Retina (tissue), 1 donor: ENCODE measurements at places on chromosomes 2 and 18.

- DNase-seq = no peak
Observed at GRCh38 chr2:162074928-162075688, 1.1 kb upstream of the DPP4 start.

GRCh38 chr2:78701546-78701945 is 324.0 kb upstream of the REG3G start:
- no peak for DNase-seq

- DNase-seq = peak; percentile 86
Observed at GRCh38 chr2:27095745-27096651, 9.4 kb downstream of the KHK start.

- DNase-seq = peak; percentile 9
Observed at GRCh38 chr2:156399224-156399949, 36.8 kb upstream of the GPD2 start.

GRCh38 chr2:12704378-12704777 is 12.4 kb upstream of the TRIB2 start:
- no peak for DNase-seq

DNA sequence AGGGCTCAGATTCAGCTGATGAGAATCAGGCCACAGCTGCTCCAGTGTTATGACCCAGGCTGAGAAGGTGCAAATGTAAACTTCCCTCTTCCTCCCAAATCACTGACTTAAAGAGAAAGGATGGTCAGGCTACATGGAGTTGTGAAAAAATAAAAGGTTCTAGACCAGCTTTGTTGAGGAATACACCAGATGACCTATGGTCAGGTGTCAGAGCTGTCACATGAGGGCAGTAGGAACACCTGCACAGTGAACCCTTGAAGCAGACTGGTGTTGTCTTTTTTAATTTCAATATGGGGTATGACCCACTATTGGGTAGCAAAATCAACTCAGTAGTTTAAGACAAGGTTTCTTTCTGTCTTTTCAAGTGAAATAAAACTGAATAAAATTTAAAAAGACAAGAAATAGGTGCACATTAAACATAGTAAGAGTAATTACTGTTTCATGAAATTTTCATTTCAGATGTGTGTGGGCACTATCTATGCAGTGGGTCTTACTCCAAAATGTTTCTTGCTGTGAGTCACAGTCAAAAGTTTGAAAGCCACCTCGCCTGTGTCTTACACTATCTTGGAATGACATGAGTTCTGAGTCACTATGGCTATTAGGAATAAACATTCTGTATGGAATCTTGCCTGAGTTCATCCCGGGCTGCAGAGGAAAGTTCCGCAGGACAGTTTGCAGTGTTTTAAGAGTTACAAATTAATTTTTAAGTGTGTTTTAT is 83.6 kb downstream of the ACVR1 start:
- no peak for DNase-seq

GRCh38 chr2:137930146-137930545 is 34.1 kb upstream of the HNMT start:
- no peak for DNase-seq

DNA sequence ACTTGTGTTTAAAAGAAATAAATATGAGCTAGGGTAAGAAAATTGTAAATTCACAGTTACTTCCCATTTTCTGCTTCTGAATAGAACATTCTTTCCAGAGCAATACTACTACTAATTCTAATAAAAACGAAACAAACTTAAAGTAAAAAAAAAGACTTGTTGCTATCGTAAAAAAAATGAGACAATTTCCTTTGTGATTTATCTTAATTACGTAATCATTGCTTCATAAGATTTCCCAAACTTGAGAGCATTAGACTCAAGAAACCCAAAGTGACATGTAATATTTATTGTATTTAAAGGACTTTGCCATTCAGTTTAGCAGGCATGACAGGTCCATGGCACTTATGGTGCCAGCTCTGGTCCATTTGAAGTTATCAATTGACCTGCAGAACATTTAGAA is 153.8 kb downstream of the AQP4 start:
- DNase-seq = no peak

DNA sequence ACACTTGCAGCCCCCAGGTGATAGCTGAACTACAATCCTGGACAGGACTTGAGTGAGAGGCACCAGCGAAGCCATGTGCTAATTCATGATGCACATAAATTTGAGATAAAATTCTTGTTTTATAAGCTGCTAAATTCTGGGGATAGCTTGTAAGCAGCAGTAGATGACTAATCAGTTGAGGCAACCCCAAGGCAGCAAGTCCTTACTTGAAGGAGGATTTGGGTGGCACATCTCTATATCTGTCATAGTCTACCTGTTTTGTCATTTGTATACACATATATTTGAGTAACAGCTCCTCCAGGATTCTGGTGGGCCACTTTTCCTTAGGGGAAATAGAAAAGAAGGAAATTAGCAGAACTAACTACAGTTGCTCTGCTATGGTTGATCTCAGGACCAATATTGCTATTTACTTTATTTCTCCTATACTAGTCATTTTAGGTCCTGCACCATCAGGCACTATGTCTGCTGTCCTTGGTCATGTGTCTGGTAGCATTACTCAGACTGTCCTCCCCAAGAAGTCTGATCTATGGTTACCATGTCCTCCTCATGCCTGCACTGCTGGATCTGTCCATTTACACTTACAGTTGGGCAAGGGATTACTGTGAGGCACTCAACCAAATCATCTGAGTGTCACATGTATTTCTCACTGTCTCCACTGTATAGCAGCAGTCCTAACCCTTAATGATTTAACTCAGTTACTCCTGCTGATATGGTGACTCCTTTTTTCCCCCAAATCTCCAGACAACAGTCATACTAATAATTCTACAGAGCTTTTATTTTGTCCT is 436.0 kb upstream of the CWC22 start:
- DNase-seq = no peak

DNA sequence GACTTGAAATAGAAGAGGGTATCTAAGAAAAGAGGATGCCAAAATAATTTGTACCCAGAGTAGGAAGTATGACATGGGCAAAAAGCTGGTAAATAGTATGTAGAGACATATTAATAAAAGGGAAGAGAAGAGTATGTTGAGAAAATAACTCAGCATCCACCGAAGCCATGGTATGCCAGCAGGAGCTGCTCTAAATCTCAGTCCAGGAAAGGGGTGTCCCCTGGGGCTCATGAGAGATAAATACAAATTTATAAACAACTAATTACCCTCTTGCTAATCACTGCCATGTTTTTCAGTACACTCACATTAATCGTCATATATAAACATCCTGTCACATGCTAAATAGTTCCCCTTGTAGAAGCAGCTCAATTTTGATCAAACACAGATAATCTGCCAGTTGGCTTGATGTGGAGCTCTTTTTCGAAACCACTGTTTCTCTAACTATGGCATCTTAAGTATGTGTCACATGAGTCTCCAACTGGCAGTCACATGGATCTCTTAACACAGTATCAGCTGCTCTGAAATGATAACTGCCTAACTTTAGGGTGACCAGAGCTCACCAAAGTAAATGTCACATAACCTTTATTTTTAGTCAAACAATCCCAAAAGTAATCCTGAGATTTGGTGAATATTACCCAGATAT is 31.9 kb downstream of the EXOC6B start:
- no peak for DNase-seq

DNA sequence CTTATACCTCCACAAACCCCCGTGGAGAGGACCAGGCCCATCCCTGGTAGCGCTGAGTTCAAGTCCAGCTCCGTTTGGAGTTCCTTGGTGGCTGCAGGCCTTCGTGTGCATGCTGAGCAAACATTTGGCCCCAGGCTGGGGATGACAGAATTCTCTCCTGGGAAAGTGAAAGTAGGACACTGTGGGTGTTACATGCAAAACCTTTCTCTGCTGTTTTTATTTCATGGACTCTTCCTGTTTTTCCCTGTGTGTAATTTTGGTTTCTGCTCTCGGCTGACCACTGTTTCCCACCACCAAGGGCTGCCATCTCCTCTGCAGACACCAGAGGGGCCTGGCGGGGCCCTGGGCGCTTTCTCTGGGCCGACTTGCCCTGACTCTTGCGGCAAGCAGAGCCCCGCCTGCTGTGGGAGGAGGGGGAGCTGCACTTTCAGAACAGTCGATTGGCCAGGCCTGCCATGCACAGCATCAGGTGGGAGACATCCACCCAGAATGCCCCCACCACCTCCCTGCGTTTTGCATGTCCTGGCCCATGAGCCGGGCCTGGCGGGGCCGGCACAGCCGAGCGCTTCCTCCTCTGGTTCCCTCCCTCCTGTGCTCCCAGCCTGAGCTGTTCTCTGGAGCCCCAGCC is 102.4 kb downstream of the CABLES1 start:
- no peak for DNase-seq

- peak; percentile 43 for DNase-seq
Observed at GRCh38 chr2:225282858-225283710, 116.4 kb upstream of the NYAP2 start.

GRCh38 chr2:226906163-226906693 is 70.4 kb downstream of the RHBDD1 start:
- no peak for DNase-seq

DNA sequence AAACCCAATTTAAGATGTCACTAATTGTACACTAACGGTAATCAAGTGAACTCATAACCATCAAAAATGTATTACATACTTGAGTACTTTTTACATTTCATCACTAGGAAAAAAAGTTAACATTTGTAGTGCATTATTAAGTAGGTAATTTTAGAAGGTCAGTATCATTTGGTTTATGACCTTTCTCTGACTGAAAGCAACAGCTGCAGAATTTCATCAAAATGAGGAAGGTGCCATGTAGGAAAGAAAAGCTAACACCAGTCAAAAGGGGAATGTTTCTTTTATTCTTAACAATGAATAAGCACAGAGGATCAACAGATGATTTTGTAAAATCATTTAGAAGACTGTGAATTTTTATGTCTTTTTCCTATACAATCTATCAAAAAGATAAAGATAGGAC is 79.0 kb downstream of the PIGN start:
- DNase-seq = no peak

DNA sequence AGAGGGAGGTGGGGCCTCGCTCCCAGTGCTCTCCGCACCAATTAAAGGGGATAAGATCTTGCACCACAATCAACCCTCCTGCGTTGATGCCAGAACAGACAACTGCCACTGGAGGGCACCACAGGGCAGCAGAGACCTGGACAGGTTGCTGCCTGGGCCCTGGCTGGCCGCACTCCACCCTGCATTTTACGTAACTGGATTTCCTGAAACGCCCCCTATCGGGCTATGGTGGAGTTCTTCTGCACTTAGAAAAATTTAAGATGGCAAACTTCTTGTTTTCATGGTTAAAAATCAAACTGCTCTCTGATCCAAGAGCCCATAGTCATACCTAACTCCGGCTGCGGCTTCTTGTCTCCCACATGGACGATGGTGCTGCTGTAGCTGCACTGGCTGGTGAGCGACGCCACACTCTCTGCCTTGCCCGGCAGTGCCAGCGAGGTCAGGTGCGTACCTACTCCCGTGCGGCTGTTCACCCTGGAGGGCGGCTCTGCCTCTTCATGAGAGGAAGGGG is 16.8 kb upstream of the HES6 start:
- DNase-seq = peak; percentile 78

- DNase-seq = no peak
Observed at GRCh38 chr2:119288576-119288975, 64.9 kb downstream of the STEAP3 start.

DNA sequence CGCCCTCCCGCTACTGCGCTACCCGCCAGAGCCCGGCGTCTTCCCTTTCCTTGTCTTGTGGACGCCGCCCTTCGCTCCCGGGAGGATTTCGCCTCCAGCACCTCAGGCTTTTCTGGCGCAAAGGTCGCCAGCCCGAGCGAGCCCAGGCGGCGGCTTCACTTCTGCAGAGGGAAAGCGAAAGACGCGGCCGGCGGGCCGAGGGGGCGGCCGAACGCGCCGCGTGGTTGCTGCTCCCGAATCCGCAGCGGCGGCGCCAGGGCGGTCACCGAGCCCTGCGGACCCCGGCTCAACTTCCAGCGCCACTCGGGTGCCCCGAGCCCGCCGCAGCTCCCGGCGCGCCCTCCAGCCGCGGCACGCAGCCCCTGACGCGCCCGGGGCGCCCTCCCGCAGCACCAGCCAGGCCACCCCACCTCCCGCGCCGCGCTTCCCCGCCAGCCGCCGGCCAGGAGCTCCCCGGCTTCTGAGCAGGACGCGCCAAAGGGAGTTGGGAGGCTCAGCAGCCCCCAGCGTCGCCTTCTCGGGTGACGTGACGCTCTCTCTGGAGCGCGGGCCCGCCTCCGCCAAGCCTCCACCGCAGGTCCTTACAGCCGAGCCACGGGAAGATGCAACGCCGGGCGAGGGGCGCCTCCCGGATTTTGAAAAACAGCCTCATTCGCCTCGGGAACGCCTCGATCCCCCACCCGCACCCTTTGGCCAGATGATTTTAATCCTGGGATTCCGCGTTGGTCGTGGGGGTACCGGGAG is 84.9 kb upstream of the EPB41L3 start:
- DNase-seq = no peak

DNA sequence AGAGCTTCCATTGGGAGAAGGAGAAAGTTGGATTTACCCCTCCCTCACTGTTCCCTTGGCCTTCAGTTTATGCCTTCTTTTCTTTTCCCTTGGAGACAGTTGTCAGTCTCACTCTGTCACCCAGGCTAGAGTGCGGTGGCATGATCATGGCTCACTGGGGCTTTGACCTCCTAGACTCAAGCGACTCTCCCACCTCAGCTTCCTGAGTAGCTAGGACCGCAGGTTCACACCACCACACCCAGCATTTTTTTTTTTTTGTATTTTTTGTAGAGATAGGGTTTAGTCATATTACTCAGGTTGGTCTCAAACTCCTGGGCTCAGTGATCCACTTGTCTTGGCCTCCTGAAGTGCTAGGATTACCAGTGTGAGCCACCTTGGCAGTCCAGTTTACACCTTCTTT is 49.9 kb downstream of the SLC9A4 start:
- DNase-seq = no peak

GRCh38 chr2:179017773-179018357 is 32.1 kb downstream of the CCDC141 start:
- DNase-seq = no peak

GRCh38 chr2:880201-880970 is 70.3 kb upstream of the SNTG2 start:
- DNase-seq = no peak

- no peak for DNase-seq
Observed at GRCh38 chr18:66083078-66083477, 332.3 kb downstream of the CDH7 start.

DNA sequence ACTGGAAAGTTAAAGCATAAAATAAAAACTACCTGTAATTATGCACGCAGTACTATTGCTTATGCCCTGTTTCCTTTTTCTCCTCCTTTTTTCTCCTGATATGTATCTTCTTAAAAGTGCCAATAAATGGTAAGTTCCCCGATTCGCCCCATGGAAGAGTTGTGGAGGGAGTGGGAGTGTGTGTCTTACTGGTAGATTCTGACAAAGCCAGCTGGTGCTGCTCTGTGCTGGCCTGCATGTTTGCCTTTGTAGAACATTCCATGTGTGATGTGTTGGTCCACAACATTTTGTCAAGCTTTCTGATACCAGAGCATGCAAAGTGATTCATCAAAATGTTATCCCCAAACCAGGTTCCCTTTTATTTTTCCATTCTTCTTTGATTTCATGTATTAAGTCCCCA is 356.9 kb upstream of the RAB12 start:
- no peak for DNase-seq

DNA sequence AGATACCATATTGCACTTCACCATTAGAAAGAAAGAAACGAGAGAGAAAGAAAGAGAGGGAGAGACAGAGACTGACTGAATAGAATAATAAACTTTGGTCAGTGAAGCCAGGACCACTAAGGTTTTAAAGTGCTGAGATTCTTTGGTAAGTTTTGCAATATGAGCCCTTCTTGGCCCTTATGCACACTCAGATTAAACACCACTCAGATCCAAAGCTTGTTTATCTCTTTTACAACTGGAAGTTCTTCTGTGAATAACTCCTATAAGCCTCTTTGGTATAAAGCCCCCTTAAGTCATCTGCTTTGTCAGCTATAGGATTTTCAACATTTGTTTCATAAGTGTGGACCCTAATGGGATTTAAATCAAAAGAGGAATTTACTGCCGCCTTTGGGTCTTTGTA is 40.8 kb downstream of the PID1 start:
- DNase-seq = no peak
